ENCODE measurements at places on chromosomes 2 and 18. TPM values are rescaled to one million over a fixed set of nuclear protein-coding genes. Genes with fewer than 3 reads are reported as not detected.

DNA sequence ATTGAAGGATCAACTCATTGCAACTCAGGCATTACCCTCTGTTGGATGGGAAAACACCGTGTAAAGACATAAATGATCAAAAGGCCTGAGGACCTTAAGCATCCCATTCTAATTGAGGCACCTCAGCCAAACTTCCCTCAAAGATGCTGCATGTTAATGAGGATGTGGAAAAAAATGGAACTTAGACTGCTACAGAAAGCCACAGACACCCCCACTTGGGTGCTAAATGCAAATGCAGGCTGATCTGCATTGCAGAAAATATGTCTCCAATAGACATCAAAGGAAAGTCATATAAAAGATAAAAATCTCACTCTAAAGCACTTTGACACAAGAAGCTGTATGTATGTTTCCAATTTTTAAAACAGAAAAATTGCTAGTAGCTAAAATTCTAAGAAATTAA is 504.7 kb downstream of the KCNJ3 start:
- no peaks in the 10 kb centered on the region for H3K4me1 ChIP-seq
- H3K27ac ChIP-seq, result no peak overlapping the region
- no peaks in the 10 kb centered on the region for H3K36me3 ChIP-seq
- H3K4me3 ChIP-seq, result no peak overlapping the region

Gene NRP2
- 13.2 TPM for total RNA-seq

Gene FAM237A
- not detected for total RNA-seq

Gene ALPP
- total RNA-seq, result 0.45 TPM

All from SJSA1 (cell line).